PC-9 (cell line): ENCODE measurements at places on chromosomes 12 and 14. TPM values are rescaled to one million over a fixed set of nuclear protein-coding genes. Genes with fewer than 3 reads are reported as not detected.

- no peaks in the 10 kb centered on the region for H3K36me3 ChIP-seq
- H3K27ac ChIP-seq: no peak overlapping the region
Observed at GRCh38 chr12:27530157-27530922, 6.3 kb downstream of the PPFIBP1 start.

GRCh38 chr12:40312196-40312595 is 87.4 kb downstream of the LRRK2 start:
- H3K4me3 ChIP-seq: no peak overlapping the region
- H3K27me3 ChIP-seq: no peaks in the 10 kb centered on the region
- H3K4me1 ChIP-seq: no peaks in the 10 kb centered on the region
- DNase-seq: no peak
- H3K27ac ChIP-seq: no peak overlapping the region
- H3K36me3 ChIP-seq: no peaks in the 10 kb centered on the region

DNA sequence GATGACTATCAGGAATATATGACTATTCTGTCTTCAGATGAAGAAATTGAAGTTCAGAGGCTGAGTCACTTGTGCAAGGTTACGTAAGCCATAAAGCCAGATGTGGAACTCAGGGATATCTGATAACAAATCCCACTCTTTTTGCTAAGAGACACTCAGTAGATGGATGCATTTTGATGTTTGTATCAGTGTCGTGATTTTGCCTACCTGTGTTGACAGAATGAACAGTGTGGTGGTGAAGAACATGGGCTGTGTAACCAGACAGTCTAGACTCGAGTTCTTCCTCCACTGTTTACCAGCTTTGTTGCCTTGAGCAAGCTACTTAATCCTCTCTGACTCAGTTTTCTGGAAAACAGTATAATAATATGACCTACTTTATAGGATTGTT is 93.9 kb downstream of the DAAM1 start:
- H3K36me3 ChIP-seq: no peaks in the 10 kb centered on the region
- H3K27ac ChIP-seq: peak overlapping the region; percentile 79
- no peak overlapping the region for H3K4me3 ChIP-seq
- H3K27me3 ChIP-seq: no peaks in the 10 kb centered on the region
- DNase-seq: no peak

- no peaks in the 10 kb centered on the region for H3K27me3 ChIP-seq
- no peaks in the 10 kb centered on the region for H3K36me3 ChIP-seq
- H3K4me3 ChIP-seq: no peak overlapping the region
Observed at GRCh38 chr14:22268875-22269274, 320.1 kb downstream of the DAD1 start.

GRCh38 chr12:47110011-47110541 is 30.3 kb upstream of the AMIGO2 start:
- no peak for DNase-seq
- H3K27ac ChIP-seq: no peak overlapping the region
- no peaks in the 10 kb centered on the region for H3K27me3 ChIP-seq
- H3K36me3 ChIP-seq: no peaks in the 10 kb centered on the region
- H3K4me1 ChIP-seq: peaks cover 30% of the 10 kb centered on the region

TOMM20L gene
- not detected in 2 replicates for total RNA-seq

SLC22A17 gene
- not detected in 2 replicates for total RNA-seq

PLCZ1 gene
- total RNA-seq: not detected in 2 replicates

HOMEZ gene
- 14.0 TPM in 2 replicates for total RNA-seq

OR4E2 gene
- not detected in 2 replicates for total RNA-seq
